ENCODE measurements at places on chromosomes 7 and 10.

- DNase-seq: no peak
These were observed 65.4 kb downstream of the TACC2 start for GRCh38 chr10:122054048-122055025.

GRCh38 chr7:103795787-103796186 is 193.7 kb downstream of the RELN start:
- no peak for DNase-seq

DNA sequence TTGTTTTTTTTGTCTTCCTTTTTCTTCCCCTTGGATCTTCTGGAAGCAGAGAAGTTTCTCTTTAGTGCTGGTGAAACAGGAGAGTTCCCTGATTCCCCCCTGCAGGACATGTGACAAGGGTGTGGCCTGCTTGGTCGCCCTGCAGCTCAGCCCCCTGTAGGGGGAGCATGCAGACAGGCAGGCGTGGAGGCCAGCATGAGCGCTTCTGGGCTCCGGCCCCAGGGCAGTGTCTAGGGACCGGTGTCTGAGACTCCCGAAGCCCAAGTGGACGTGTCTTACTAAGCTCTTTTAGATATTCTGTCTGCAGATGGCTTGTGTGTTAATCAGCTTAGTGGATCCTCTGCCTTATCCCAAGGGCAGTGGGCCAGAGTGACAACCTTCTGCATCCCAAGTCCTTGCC is 26.1 kb downstream of the PRSS58 start:
- DNase-seq: peak; percentile 4

- DNase-seq: no peak
These were observed 587 bp downstream of the HOXA10 start for GRCh38 chr7:27173511-27173955.

GRCh38 chr10:85946713-85947326 is 419.8 kb downstream of the GRID1 start:
- no peak for DNase-seq

- no peak for DNase-seq
These were observed 505.6 kb upstream of the MKI67 start for GRCh38 chr10:128631801-128632241.

GRCh38 chr10:31774928-31775650 is 153.5 kb downstream of the ARHGAP12 start:
- no peak for DNase-seq

GRCh38 chr7:110790992-110791391 is 299.9 kb upstream of the LRRN3 start:
- no peak for DNase-seq

DNA sequence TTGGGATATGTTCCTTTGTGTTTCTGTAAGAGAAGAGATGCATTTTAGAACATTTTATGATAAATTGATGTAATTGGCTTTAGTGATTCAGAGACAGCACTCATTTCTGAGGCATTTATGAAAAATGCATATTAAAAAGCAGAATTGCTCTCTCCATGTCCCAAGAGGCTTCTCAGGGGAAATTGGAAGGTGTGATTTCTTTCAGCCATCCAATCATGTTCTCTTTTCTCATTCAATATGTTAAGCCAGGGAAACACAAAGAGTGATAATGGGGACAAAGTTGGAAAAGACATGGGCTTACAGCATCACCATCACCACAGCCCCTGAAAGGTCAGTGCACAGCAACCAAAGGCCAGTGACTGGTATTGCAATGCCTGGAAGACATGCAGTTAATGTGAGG is 129.9 kb upstream of the COL1A2 start:
- no peak for DNase-seq

DNA sequence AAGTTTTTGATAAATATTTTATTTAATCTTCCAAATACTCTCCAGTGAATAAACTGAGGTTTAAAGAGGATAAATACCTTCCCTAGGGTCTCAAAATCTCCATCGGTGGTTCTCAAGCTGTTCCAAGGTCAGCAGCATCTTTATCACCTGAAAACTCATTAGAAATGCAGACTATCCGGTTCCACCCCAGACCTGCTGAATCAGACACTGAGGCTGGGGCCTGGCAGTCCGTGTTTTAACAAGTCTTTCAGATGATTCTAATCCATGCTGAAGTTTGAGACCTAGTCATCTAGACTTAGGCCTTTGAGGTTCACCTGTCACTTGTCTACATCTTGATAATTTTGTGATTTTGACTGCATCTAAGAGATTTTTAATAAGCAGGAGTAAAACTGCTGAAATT is 37.5 kb downstream of the PLEKHA8 start:
- DNase-seq: no peak

GRCh38 chr10:13712837-13713581 is 126.2 kb downstream of the PRPF18 start:
- DNase-seq: no peak

All from NCI-H1930 (cell line).